Activated naive CD8-positive, alpha-beta T cell treated with anti-CD3 and anti-CD28 coated beads, Interleukin-2, amount 50 U/mL, for 16 hours (primary cell): ENCODE measurements at places on chromosomes 3 and 15.

DNA sequence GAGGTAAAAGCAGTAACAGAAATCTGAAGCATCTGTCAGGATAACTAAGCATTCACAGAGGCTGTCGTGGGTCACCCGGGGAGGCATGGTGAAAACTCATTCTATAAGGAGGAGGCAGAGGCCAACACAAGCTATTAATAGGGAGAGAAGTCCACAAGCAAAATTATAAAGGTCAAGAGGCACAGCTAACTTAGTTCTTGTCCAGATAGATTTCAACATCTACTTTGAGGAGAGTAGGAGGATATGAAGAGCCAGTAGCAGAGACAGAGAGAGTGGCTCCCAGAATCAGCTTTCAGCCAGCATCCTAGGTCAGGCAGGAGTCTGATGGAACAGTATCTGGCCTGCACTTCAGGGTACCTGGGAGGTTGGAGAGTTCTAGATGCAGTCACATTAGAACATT, 95.3 kb downstream of the STAC start:
- DNase-seq = no peak

- DNase-seq = no peak
These were observed 96.7 kb upstream of the MITF start for GRCh38 chr3:69642606-69643005.

DNA sequence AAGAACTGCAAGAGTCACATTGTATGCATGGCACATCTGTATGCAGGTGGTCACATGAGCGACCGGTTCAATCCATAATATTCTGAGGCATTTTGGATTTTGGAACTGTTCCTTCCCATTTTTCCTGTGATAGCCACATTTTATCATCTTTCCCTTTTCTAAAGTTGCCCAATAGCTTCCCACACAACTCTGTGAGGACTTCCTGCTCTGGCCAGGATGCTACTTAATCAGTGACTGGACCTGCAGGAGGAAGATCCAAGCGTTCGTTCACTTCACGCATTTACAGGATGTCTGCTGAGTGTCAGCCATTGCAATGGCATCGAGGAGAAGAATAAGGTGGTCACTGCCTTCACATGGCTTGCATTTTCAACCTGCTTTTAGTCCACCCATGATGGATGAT, 9.8 kb downstream of the KLHL6 start:
- DNase-seq = no peak

- no peak for DNase-seq
These were observed 1.1 kb upstream of the PPARG start for GRCh38 chr3:12287727-12288181.

GRCh38 chr3:71511037-71511436, 72.5 kb downstream of the FOXP1 start:
- no peak for DNase-seq

DNA sequence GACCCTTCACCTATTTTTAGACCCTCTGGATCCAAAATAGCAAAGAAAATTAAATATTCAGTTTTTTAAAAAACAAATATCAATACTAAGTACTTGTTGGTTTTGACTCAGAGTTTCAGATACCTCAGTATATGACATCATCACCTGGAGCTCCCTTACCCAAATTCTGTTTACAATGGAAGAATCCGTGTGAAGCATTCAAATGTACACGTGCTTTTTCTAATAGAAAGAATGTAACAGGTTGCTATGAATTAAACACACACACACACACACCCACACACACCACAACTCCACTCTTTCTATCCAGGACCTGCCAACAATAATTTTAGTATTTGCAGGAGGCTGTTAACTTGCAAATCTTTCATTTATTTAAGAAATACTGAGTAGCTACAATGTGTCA, 221.8 kb downstream of the THRB start:
- no peak for DNase-seq

- no peak for DNase-seq
These were observed 131.1 kb upstream of the NSMCE3 start for GRCh38 chr15:29400701-29401100.

DNA sequence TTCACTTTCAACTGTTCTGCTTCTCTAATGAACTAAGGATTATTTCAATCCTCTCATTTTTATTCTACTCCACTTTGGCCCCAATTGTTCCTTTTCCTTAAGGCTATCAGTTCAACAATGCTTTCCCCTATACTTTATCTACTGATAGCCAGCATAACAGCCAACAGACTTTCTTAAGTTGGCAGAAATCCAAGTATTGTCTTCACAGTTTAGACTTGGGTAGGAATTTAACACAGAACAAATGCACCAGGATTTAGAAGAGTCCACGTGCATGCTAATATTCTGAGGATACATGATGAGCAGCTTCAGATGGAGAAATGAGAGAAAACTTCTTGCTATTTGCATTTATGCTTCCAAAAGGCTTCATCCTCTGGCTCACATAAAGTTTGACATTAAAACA, 54.8 kb downstream of the FBN1 start:
- DNase-seq = no peak

DNA sequence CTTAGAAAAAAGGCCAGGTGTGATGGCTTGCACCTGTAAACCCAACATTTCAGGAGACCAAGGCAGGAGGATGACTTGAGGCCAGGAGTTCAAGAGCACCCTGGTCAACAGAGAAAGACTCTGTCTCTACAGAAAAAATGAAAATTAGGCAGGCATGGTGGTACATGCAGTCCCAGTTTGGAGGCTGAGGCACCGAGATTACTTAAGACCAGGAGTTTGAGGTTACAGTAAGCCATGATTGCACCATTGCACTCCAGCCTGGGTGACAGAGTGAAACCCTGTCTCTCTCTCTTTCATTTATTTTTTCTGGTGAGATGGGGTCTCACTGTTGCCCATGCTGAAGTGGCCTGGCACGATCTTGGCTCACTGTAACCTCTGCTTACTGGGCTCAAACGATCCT, 24.7 kb downstream of the IP6K1 start:
- no peak for DNase-seq

DNA sequence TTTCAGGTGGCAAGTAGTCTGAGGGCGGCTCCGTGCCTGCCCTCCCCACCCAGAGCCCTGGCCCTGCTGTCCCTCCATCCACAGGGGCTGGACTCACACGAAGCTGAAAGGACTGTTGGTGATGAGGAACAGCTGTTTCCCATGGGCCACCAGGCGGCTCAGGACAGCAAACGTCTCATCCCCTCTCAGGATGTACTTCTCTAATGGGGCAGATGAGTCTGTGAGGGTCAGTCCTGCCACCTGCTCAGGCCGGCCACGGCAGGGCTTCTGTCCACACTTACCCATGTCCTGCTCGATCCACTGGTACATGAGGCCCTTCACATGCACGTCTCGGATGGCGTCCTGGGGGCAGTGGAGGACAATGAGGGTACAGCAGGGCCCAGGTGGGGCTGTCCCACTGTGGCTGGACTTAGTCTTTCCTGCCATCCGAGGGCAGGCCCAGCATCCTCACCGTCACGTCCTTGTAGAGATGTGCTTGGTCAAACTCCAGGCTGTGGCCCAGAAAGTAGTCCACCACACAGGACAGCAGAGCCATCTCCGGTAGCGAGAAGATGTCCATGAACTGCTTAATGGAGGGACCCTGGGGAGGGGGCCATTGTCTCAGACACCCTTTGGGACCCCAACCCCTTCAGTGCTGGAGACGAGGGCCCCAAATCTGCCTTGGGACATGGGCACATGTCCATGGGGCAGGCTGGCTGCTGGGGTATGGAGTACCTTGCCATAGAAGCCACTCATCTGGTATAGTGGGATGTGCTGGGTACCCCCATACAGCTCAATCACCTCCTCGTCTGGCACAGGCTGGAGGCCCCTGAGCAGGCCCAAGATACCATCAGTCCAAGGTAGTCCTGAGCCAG, 5.7 kb downstream of the NT5DC2 start:
- DNase-seq = no peak

- DNase-seq = no peak
These were observed 78.8 kb downstream of the AAGAB start for GRCh38 chr15:67175643-67176071.

- DNase-seq = no peak
These were observed 16.3 kb downstream of the RGMA start for GRCh38 chr15:93072411-93073394.

DNA sequence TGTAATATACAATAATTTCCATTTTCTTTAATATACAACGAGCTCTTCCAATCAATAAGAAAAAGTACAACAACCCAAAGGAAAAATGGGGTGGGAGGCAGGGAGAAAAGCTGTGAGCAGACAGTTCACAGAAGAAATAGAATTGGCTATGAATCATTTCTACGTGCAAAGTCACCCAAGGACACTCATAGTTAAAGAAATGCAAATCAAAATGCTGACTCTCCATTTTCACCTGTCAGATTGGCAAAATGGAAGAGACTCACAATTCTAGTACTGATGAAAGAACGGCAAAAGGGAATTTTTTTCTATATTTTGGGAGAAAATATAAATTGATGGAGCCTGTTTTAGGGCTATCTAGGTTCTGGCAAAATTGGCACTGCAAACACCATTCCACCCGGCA, 116.3 kb upstream of the MEF2A start:
- DNase-seq = no peak

DNA sequence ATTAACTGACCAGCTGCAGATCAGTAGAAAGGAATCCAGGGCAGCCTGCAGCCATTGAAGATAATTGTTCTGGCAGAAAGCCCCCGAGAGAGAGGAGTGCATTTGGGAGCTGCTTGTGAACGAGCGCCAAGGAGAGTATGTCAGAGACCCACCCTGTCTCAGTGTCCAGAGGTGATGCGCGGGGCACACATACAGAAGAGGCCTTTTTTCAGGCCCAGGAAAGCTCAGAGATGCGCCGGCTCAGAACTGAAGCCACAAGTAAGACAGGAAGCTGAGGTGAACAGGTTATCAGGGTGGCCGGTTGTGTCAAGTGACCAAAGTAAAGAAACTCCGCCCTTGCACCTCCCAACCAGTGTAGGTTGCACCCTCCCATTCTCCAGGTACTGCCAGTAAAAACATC, 59.8 kb upstream of the HEG1 start:
- no peak for DNase-seq

- no peak for DNase-seq
These were observed 32.1 kb downstream of the MGLL start for GRCh38 chr3:127789990-127790881.

DNA sequence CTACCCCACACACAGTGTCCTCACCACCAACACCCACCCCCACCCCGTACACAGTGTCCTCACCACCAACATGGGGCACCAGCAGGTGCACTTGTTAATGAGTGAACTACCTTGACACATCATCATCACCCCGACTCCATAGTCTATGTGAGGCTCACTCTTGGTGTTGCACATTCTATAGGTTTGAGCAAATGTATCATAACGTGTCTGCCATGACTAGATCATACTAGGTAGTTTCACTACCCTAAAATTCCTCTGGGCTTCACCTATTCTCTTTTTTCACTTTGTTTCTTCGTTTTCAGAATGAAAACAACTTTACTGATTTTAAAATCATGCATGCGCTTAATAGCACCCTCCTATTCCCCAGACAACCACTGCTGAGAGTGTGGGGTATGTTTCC, 102.6 kb upstream of the SLC6A6 start:
- no peak for DNase-seq

- no peak for DNase-seq
These were observed 41.8 kb downstream of the SMAD3 start for GRCh38 chr15:67107014-67107812.

GRCh38 chr3:177813322-177813721, 616.0 kb upstream of the TBL1XR1 start:
- DNase-seq = no peak

DNA sequence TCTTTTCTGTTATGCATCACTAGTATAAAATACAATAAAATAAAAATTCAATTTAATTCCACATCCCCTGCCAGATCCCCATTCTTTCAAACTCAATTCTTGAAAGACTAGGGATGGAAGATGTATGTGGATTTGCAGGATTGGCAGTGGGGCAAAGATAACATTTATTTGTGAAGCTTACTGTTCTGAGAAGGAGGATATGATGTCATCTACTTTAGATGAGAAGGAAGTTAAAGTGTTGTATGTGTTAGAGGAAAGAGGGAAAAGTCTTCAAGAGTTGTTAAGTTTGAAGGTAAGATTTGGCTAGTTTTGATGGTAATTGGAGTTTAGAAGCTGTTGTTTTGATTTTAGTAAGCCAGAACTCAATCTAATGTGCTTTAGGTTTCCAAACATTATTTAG, 845.1 kb upstream of the NR2F2 start:
- no peak for DNase-seq

DNA sequence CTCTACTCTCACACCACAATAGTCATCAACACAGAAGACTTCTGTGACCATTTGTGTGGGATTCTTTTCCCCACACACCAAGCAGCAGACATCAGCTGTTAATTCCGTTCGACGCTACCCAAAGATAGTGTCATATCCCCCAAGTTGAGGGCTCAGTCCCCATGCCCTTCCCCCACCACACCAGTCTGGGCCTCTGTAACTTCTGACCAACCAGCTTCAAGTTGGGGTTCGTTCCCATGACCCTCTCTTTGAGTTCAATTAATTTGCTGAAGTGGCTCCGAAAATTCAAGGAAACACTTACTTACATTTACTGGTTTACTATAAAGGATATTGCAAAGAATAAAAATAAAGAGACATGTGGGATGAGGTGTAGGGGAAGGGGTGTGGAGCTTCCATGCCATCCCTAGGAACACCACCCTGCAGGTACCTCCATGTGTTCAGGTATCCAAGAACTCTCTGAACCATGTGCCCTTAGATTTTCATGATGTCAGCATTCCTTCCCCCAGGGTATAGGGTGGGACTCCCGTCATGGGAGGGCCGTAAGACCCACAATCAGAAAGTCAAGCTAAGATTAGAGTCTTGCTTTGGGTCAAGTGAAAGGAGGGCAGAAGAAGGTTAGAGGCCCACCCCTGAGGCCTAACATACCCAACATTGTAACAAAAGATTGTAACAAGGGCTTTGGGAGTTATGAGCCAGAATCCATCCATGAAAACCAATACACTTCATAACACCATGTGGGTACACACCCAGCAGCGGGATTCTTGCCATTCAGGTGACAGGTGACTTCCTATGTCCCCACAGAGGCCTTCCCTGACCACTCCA, 82.7 kb downstream of the BTLA start:
- DNase-seq = no peak

GRCh38 chr3:158765518-158766205, 33.4 kb upstream of the RARRES1 start:
- DNase-seq = no peak

- no peak for DNase-seq
These were observed 1.7 kb upstream of the LYSMD2 start for GRCh38 chr15:51739061-51739712.

DNA sequence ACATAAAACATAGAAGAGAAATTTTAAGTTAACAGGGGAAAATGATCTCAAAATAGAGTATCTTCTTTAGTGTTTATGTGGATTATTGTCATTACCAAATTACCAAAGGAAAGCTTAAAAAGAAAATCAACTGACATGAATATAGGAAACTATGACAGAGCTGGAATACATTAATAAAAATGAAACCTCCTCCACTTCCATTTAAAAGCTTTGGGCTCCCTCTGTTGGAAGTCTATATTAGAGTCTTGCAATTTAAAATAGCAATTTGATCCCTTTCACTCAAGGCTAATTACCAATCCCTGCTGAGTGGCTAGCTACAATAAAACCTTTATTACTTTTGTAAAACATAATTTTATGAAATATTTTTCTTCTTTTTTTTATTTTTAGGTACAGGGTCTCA, 61.4 kb upstream of the IMPG2 start:
- DNase-seq = no peak

GRCh38 chr15:37572401-37572800, 362.0 kb upstream of the TMCO5A start:
- no peak for DNase-seq

- DNase-seq = no peak
These were observed 74.4 kb downstream of the MGLL start for GRCh38 chr3:127747751-127748521.

GRCh38 chr3:173139420-173139819, 1.6 kb downstream of the SPATA16 start:
- no peak for DNase-seq

- no peak for DNase-seq
These were observed 282.8 kb downstream of the UBE2E2 start for GRCh38 chr3:23485922-23486321.
